ENCODE measurements at places on chromosomes 2 and 18.

- no peak for DNase-seq
Measured at GRCh38 chr2:238916176-238916874, 68.4 kb downstream of the TWIST2 start.

GRCh38 chr2:235616885-235617284, 123.0 kb downstream of the AGAP1 start:
- DNase-seq, result no peak

- DNase-seq, result no peak
Measured at GRCh38 chr2:135909976-135910375, 33.7 kb upstream of the MCM6 start.

GRCh38 chr18:21230436-21230835, 11.6 kb upstream of the GREB1L start:
- DNase-seq, result no peak

DNA sequence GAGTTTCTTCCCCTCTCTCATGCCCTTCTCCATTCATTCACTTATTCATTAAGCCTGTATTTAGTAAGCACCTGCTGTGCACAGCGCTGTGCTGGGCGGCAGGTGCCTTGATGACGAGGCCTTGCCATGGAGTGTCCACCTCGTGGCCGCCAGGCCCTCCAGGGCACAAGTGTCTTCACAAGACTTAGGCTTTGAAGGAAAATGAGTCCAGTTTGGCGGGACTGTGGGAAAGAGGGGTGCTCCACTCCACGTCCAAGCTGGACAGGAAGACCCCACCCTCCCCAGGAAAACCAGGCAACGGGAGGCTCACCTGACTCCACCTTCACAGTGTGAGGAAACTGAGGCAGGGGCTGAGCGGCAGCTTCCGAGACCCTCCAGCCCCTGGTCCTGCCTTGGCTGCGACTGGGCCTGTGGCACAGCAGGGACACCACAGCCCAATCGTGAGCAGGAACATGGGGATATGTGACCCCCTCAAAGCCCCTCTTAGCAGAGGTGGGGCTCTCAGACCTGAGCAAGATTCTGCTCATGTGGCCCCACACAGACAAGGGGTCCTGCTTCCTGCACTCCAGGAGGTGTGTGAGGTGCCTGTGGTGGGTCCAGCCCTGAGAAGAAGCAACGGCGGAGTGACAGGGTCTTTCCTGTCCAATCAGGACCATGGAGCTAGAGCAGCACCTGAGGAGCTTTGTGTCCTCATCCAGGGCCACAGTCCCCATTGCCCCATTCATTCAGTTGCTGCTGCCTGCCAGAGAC, 110.3 kb upstream of the ODC1 start:
- no peak for DNase-seq

- DNase-seq, result no peak
Measured at GRCh38 chr2:220001751-220002150, 374.3 kb downstream of the SLC4A3 start.

GRCh38 chr2:242029422-242030225, 160.1 kb downstream of the RTP5 start:
- DNase-seq, result no peak

- DNase-seq, result no peak
Measured at GRCh38 chr2:77642339-77642738, 120.2 kb upstream of the LRRTM4 start.

GRCh38 chr18:61681065-61681464, 211.7 kb downstream of the RNF152 start:
- DNase-seq, result no peak

DNA sequence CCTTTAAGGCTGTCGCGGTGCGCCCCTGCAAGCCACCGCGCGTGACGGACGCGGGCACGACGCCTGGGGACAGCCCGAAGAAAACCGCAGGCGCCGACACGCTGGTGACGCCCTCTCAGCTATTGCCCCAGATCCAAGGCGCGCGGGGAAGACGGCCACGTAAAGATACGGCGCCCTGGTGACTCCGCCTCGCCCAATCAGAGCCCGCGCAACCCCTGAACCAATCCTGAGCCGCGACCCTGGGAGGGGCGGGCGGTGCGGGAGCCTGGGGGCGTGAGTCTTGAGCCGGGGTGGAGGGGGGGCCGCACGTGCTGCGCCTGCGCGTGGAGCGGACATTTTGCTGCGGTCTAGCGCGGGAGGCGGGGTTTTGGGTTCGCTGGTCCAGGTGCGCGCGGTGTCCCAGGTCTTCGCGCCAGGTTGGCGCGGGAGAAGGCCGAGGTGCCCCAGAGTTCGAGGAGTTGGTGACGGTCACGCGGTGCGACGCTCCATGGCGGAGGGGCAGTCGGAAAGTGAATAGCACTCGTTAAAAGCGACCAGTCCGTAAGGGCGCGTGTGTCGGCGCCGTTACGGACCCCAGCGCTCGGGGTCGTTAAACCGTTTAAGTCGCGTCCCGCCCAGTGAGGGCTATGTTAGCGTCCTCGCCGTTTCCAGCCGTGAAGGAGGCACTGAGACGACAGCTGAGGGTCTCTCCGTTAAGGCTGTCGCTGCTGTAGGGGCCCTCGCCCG, 15.9 kb downstream of the NMUR1 start:
- DNase-seq, result peak; percentile 96

DNA sequence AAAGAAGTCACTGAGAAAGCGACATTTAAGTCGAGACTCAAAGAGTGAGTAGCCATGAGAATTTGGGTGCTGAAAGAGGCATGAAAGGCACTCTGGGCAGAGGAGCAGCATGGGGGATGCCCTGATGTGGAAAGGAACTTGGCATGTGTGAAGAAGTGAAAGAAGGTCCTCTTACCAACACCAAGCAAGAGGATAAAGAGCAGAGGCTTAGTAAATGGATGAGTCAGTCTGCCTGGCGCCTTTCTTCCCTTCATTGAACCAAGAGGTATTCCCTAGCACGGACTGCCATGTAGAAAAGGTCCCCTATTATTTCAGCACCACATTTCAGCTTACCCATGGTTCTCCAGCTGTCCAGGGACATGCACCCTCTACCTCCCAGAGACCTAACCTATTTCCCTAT, 221.1 kb upstream of the NRP2 start:
- no peak for DNase-seq

GRCh38 chr2:42907835-42908234, 115.5 kb upstream of the HAAO start:
- DNase-seq, result no peak

- DNase-seq, result no peak
Measured at GRCh38 chr18:72104851-72105250, 439.3 kb downstream of the CBLN2 start.

DNA sequence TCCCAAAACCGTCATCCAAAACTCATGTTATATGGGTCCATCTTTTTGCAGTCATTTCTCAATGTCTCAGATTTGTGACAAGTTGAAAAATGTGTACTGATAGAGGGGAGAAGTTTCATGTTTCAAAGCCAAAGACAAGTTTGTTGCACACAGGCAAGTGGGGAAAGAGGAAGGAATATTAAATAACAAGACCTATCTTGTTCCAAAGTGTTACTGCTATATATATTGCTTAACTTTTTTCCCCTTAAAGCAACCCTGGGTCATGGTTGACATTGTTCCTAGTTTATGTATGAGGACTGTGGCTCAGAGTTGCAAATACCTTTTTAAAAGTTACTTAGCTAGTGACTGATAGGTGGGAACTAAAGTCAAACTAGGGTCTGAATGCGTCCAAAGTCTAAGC, 1.7 kb downstream of the ITGA4 start:
- DNase-seq, result peak; percentile 48

DNA sequence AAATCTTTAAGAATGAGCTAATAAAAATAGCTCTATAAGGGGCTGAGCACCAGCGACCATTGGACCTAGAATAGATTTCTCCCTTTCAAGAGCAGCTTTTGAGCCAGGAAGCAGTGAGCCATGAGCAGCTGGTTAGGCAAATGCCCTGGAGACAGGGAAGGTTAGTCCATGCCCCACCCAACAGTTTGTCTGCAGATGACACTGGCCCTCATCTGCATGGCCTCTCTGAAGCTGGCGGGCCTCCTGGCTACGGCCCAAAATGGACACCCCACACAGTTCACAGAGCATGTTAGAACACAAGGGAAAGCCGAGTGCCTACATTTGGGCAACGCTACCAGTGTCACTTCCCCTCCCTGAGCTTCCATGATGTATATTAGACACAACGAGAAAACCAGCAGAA, 201.1 kb downstream of the MGAT5 start:
- no peak for DNase-seq

DNA sequence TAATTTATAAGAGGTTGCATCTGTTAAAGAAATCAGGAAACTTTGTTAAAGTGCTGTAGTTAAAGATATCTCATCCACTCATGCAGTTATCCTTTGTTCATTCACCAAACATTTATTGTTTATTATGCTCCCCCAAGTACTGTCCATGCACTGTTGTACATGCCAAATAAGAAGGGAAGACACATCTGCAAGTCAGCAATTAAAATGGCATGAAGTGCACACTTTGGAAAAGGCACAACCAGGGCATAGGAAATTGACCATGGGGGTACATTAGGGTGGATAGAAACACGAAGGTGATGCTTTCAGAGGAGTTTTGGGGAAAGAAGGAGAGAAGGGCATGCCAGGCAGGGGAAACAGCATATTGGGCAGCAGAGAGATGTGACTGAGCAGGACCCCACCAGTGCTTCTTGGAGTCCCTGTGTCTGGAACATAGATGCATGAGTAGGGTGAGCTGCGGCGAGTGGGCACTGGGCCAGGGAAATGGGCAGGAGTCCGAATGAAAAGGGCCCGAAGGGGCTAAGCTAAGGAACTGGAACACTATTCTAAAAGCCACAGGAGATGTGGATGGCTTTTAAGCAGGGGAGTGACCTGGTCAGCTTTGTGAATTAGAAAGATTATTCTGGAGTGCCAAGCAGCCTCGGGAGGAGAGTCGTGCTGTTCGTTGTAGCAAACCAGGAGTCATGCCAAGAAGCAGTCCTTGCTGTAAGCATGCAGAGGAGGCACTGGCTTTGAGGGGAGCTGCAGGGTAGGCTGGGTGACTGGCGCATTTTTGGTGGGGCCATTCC, 316.3 kb downstream of the AGPS start:
- no peak for DNase-seq

DNA sequence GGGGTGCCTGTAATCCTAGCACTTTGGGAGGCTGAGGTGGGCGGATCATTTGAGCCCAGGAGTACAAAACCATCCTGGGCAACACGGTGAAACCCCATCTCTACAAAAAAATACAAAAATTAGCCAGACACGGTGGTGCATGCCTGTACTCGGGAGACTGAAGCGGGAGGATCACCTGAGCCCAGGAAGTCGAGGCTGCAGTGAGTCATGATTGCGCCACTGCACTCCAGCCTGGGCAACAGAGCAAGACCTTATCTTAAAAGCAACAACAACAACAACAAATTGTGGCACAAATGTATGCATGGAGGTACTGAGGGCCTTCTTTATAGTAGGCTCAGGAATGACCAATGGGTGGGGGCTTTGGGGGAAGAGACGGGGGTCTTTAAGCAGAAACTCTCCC, 38.5 kb downstream of the HPCAL1 start:
- no peak for DNase-seq

- no peak for DNase-seq
Measured at GRCh38 chr18:60982329-60982695, 350.9 kb upstream of the CDH20 start.

DNA sequence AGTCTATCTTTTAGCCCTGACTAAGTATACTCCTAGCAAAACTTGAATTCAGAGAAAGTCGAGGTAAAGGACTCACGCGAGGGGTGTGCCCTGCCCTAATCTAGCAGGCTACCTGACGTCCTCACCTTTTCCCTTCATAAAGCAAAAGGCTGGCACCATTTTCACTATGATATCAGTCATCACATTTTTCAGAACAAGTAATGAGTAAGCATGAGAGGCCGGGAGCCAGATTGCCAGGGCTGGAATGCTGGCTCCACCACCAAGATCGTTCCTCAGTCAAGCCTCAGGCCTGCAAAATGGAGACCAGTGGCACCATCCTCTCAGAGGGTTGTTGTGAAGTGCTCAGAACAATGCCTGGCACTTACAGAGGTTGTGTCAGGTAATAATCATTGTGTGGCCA, 18.7 kb upstream of the NCKAP5 start:
- DNase-seq, result no peak

DNA sequence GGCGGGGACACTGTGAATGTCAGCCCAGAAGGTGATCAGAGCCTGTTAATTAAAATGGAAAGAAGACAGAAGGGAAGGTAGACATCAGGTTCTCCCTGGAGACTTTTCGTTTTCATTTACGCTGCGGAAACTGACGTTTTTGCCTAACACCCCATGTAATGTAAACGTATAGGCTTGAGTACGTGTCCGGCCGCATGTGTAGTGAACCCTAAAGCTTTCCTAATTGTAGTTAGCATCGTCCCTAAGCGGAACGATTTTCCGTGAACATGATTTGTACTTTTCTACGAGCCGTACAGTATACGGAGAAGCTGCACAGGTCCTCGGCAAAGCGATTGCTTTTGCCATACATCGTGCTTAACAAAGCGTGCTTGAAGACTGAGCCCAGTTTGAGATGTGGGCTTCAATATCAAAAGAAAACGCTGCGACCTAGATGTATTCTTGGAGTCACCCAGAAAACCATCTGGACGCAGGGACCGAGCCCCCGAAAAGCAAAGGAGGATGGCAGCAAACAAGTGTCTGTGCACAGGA, 284 bp downstream of the TIMM21 start:
- DNase-seq, result no peak

- DNase-seq, result no peak
Measured at GRCh38 chr2:84808279-84808678, 72.6 kb downstream of the TRABD2A start.

GRCh38 chr2:61710711-61711110, 143.1 kb downstream of the FAM161A start:
- no peak for DNase-seq

DNA sequence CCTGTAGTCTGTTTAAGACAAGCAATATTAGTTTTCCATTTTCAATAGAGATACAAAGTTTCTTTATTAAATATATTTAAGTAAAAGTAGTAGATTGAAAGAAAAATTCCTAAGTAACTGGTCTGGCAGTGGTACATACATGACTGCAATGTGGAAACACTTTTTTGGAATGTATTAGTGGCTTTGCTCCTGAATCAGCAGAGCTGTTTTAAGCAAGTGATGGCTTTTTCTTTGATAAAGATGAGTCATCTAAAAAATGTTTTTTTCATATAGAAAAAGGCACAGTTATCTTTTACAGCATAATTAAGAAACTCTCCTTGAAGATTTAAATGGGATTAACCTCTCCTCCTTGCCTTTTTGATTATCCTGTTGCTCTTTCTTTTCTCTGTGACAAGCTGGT, 34.9 kb downstream of the KDM3A start:
- DNase-seq, result no peak

DNA sequence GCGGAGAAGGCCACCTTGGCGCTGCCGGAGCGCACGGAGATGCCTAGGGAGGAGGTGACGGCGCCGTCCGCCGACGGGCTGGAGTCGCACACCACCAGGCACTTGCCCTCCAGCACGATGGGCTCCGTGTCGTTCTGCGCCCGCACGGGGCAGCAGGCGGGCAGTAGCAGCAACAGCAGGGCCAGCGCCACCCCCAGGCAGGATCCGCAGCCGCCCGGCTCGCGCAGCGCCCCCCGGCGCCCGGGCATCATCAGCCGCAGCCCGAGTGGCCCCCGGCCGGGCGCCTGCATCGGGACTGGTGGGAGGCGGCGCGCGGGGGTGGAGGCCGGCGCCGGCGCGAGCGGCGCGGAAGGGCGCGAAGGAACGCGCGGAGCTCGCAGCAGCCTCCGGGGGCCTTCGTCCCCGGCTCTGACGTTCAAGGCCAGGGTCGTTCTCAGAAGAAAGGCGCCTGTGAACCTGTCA, 2.2 kb downstream of the CBLN2 start:
- DNase-seq, result no peak

Data from hematopoietic multipotent progenitor cell treated with erythropoietin and hydrocortisone succinate and interleukin-3 and kit ligand, for 17 days (in vitro differentiated cells).